ENCODE measurements at places on chromosomes 1 and 21. TPM values are rescaled to one million over a fixed set of nuclear protein-coding genes. Genes with fewer than 3 reads are reported as not detected.

- peaks cover 34% of the 10 kb centered on the region for H3K36me3 ChIP-seq
- H3K4me3 ChIP-seq, result no peak overlapping the region
- H3K27ac ChIP-seq, result no peak overlapping the region
- DNase-seq, result no peak
- H3K27me3 ChIP-seq, result no peaks in the 10 kb centered on the region
- H3K4me1 ChIP-seq, result no peaks in the 10 kb centered on the region
Observed at GRCh38 chr1:39369565-39369964, 121.9 kb upstream of the BMP8A start.

DNA sequence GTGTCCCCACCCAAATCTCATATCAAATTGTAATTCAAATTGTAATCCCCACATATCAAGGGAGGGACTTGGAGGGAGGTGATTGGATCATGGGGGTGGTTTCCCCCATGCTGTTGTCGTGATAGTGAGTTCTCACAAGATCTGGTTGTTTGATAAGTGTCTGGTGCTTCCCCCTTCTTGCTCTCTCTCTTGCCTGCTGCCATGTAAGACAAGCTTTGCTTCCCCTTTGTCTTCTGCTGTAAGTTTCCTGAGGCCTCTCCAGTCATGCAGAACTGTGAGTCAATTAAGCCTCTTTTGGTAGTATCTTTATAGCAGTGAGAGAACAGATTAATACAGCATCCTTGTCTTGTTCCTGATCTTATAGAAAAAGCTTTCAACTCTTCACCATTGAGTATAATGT lies 6.5 kb upstream of the LRRC39 start:
- H3K36me3 ChIP-seq, result peaks cover 1% of the 10 kb centered on the region
- DNase-seq, result no peak
- H3K27ac ChIP-seq, result no peak overlapping the region
- no peaks in the 10 kb centered on the region for H3K27me3 ChIP-seq
- peaks cover 9% of the 10 kb centered on the region for H3K4me1 ChIP-seq

- H3K36me3 ChIP-seq, result peaks cover under 1% of the 10 kb centered on the region
- H3K27me3 ChIP-seq, result no peaks in the 10 kb centered on the region
- no peak for DNase-seq
- no peak overlapping the region for H3K4me3 ChIP-seq
Observed at GRCh38 chr1:26923711-26924110, 2.2 kb downstream of the NUDC start.

DNA sequence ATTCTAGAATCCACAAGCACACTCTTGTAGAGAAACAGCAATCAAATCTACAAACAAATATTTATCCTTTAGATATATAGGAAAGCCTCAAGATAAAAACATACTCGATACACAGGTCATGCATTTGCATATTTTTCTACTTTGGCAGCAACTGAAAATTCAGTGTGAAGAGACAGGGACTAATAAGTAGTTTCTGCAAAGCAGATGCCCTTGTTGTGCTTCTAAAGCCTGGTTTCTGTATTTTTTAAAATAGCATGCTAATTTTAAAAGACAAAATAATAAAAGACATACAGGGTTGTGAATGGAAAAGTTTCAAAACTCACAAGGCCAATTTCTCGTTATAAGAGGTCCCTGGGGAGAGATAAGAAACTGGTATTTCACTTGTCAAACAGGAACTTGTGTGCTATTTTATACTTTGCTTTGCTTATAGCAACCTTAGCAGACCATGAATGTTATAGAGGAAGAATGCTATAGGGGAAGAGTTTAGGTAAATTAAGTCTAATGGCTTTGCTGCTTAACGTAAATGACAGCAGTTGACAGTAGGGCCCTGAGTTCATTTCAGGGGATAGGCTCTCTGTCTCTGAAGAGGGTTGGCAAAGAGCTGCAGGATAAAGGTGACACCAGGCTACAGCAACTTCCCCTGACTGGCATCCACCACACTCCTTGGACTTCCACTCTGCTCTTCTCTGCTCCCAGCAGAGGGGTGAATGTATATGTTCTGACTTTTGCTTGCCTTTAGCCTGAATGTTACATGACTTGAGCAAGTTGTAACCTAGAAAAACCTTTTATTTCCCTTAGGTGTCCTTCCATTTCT lies 9.4 kb upstream of the RGS13 start:
- no peaks in the 10 kb centered on the region for H3K36me3 ChIP-seq
- no peak overlapping the region for H3K27ac ChIP-seq
- H3K4me1 ChIP-seq, result peaks cover 28% of the 10 kb centered on the region
- no peaks in the 10 kb centered on the region for H3K27me3 ChIP-seq

DNA sequence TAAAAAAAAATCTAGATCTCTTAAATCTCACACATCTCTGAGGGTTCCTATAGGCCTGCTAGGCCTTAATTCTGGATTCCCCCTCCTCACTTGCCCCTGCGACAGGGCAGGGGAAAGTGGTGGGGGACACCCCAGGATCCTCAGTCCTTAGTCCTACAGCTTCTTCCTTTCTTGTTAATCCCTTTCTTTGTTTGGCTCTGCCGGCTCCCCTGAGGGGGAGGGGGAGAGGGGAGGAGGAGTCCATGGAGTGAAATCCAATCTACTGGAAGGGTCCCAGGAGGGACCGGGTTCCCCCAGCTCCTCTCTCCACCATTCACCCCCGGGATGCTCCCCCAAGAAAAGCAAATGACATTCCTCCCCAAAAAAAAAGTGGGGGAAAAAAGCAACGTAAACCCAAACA lies 8.5 kb downstream of the MEX3A start:
- H3K27ac ChIP-seq, result no peak overlapping the region
- H3K27me3 ChIP-seq, result no peaks in the 10 kb centered on the region
- no peak for DNase-seq
- no peak overlapping the region for H3K4me3 ChIP-seq
- H3K36me3 ChIP-seq, result no peaks in the 10 kb centered on the region

DNA sequence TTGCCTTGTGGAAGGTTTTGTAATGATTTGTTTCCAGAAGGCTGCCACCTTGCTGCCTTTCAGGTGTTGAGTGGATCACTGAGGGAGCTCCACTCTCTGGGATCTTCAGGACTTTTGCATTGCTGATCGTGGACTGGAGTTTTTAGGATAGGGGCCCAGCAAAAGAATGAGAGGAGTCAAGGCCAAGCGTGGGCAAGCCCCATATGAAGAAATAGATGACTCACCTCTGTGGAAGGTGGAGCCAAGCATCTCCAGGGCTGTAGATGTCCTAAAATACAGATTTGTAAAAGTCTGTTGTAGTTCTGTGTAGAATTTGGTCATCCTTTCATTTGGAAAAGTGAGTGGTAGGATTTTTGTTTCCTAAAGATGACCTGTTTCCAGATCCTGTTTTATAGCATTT lies 67.0 kb downstream of the ST3GAL3 start:
- H3K27me3 ChIP-seq, result no peaks in the 10 kb centered on the region
- H3K4me3 ChIP-seq, result no peak overlapping the region
- H3K36me3 ChIP-seq, result no peaks in the 10 kb centered on the region
- no peak overlapping the region for H3K27ac ChIP-seq
- DNase-seq, result no peak
- H3K4me1 ChIP-seq, result peaks cover 2% of the 10 kb centered on the region

- no peaks in the 10 kb centered on the region for H3K27me3 ChIP-seq
- no peak overlapping the region for H3K4me3 ChIP-seq
- no peak for DNase-seq
- H3K27ac ChIP-seq, result no peak overlapping the region
- no peaks in the 10 kb centered on the region for H3K4me1 ChIP-seq
Observed at GRCh38 chr1:78410643-78411042, 80.1 kb upstream of the PTGFR start.

DNA sequence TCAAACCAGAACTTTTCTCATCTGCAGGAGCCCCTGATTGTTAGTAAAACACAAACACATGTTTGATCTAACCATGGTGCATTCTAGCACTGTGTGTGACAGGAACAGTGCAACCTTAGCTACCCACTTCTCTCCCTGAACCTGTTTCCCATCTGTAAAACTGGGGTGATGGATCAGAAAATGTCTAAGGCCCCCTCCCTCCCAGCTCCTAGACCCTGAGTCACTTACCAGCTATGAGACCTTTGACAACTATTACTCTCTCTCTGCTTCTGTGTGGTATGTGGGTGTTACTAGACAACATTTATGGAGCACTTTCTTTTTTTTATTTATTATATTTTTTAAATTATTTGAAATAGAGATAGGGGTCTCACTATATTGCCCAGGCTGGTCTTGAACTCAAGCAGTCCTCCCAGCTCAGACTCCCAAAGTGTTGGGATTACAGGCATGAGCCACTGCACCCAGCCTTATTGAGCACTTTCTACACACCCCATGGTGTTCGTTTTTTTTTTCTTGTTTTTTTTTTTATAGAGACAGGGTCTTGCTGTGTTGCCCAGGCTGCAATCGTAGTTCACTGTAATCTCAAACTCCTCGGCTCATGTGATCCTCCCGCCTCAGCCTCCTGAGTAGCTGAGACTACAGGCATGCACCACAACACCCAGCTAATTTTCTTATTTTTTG lies 2.6 kb downstream of the INPP5B start:
- no peaks in the 10 kb centered on the region for H3K36me3 ChIP-seq
- no peak overlapping the region for H3K4me3 ChIP-seq
- H3K4me1 ChIP-seq, result peaks cover 10% of the 10 kb centered on the region
- no peak overlapping the region for H3K27ac ChIP-seq

- DNase-seq, result no peak
- no peaks in the 10 kb centered on the region for H3K36me3 ChIP-seq
- no peaks in the 10 kb centered on the region for H3K4me1 ChIP-seq
Observed at GRCh38 chr21:25062061-25062460, 545.2 kb downstream of the MRPL39 start.

GRCh38 chr1:176466514-176466913 lies 3.5 kb downstream of the PAPPA2 start:
- H3K4me3 ChIP-seq, result no peak overlapping the region
- no peak for DNase-seq
- H3K27ac ChIP-seq, result no peak overlapping the region
- no peaks in the 10 kb centered on the region for H3K36me3 ChIP-seq

GRCh38 chr21:38341546-38342012 lies 84.8 kb downstream of the KCNJ15 start:
- peak overlapping the region; percentile 50 for H3K27ac ChIP-seq
- no peak overlapping the region for H3K4me3 ChIP-seq
- no peaks in the 10 kb centered on the region for H3K36me3 ChIP-seq
- H3K4me1 ChIP-seq, result peaks cover 11% of the 10 kb centered on the region
- H3K27me3 ChIP-seq, result no peaks in the 10 kb centered on the region

DNA sequence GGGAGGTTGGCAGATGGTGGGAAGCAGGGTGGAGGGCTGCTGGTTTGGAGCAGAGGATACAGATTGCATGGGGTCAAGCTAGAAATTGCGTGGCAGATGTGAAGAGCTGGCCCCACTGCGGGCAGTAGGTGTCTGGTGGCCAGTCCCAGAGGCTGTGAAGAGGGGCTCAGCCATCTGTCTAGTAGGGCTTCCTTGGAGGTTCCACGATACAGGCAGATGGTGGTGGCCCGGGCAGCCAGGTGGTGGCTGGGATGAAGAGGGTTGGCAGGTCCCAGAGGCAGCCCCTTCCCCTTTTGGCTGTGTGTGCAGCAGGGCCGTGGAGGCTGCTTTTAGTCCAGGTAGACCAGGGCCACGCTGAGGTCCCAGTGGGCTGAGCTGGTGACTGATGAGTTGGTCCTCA lies 16.6 kb downstream of the PSEN2 start:
- no peaks in the 10 kb centered on the region for H3K27me3 ChIP-seq
- peaks cover 10% of the 10 kb centered on the region for H3K4me1 ChIP-seq
- H3K27ac ChIP-seq, result no peak overlapping the region
- no peak overlapping the region for H3K4me3 ChIP-seq

GRCh38 chr1:156676114-156676819 lies 940 bp downstream of the NES start:
- H3K4me1 ChIP-seq, result peaks cover 8% of the 10 kb centered on the region
- peak overlapping the region; percentile 94 for H3K27ac ChIP-seq
- H3K4me3 ChIP-seq, result peak overlapping the region; percentile 54
- no peak for DNase-seq
- no peaks in the 10 kb centered on the region for H3K27me3 ChIP-seq

DNA sequence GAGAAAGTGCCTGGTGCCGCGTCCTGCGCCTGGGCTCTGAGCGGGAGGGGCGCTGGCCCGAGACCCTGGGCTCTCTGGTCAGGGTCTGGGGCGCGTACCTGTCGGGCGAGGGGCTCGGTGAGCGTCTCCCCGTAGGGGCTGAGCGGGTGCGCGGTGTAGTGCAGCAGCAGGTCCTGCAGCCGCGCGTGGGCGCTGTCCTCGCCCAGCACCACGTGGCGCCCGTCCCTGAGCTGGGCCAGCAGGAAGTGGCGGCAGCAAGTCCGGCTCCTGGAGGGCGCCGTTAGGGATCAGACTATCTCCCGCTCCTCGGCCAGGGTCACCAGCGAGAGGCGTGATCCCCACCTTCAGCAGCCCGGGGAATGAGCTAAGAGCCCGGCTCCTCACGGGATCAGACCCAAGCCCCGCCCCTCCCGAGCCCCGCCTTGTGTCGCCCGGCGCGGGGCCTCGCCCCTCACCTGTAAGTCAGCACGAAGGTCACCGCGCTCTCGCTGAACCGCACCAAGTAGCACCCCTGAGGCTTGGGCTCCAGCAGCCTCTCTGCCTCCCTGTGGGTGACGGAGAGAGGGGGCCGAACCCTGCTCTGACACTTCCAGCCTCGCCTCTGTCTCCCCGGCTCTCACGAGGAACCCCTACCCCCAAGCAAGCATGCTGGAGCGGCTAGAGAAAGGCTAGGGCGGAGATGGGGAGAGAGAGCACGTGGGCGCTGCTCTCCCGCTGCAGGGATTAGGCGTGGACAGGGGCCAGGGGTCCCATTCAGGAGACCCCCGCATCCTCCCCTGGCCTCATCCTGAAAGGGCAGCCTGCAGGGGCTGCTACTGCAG lies 2.7 kb downstream of the SH2D2A start:
- H3K27ac ChIP-seq, result no peak overlapping the region
- peak; percentile 73 for DNase-seq
- H3K4me3 ChIP-seq, result peak overlapping the region; percentile 6
- no peaks in the 10 kb centered on the region for H3K27me3 ChIP-seq
- H3K4me1 ChIP-seq, result peaks cover 5% of the 10 kb centered on the region

- no peaks in the 10 kb centered on the region for H3K36me3 ChIP-seq
- H3K4me3 ChIP-seq, result no peak overlapping the region
- DNase-seq, result no peak
- H3K27me3 ChIP-seq, result no peaks in the 10 kb centered on the region
- no peaks in the 10 kb centered on the region for H3K4me1 ChIP-seq
Observed at GRCh38 chr1:23667411-23667810, 24.2 kb upstream of the RPL11 start.

GRCh38 chr1:183898001-183898396 lies 93.1 kb downstream of the RGL1 start:
- H3K27ac ChIP-seq, result no peak overlapping the region
- no peaks in the 10 kb centered on the region for H3K27me3 ChIP-seq
- H3K36me3 ChIP-seq, result peaks cover 16% of the 10 kb centered on the region
- H3K4me1 ChIP-seq, result no peaks in the 10 kb centered on the region
- DNase-seq, result no peak
- H3K4me3 ChIP-seq, result no peak overlapping the region

The COL24A1 gene
- 0.92 TPM for total RNA-seq

The WLS gene
- 111 TPM for total RNA-seq

The NCF2 gene
- total RNA-seq, result 38.7 TPM

The ANXA9 gene
- 0.68 TPM for total RNA-seq

The LCE1C gene
- not detected for total RNA-seq

The FAM177B gene
- total RNA-seq, result not detected
